ENCODE measurements at places on chromosomes 4 and X. TPM values are rescaled to one million over a fixed set of nuclear protein-coding genes. Genes with fewer than 3 reads are reported as not detected.

DNA sequence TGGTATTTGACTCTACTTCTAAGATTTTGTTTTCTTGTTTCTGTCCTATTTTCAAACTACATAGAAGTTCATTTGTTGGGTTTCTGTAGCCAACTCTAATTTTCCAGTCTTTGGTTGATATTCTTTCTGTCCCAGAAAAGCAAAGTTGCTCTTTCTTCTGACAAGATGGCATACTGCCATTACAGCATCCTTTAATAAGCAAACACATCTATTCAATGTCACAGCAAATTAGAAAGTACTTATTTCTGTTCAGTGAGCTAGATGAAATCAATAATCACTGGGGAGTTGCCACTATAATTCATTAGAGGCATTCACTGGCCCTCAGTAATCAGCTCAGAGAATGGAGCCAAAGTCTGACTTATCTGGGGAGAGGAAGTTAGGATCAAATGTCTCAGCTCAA lies 1258.0 kb upstream of the IGFBP7 start:
- no peak overlapping the region for H3K27ac ChIP-seq
- no peak overlapping the region for H3K4me3 ChIP-seq
- H3K4me1 ChIP-seq = no peaks in the 10 kb centered on the region
- no peak for DNase-seq
- H3K27me3 ChIP-seq = no peaks in the 10 kb centered on the region
- H3K36me3 ChIP-seq = no peaks in the 10 kb centered on the region

GRCh38 chr4:69057620-69058409 lies 38.5 kb upstream of the UGT2B7 start:
- H3K4me1 ChIP-seq = no peaks in the 10 kb centered on the region
- no peak overlapping the region for H3K27ac ChIP-seq
- no peaks in the 10 kb centered on the region for H3K27me3 ChIP-seq
- H3K36me3 ChIP-seq = no peaks in the 10 kb centered on the region
- no peak overlapping the region for H3K4me3 ChIP-seq
- DNase-seq = no peak

DNA sequence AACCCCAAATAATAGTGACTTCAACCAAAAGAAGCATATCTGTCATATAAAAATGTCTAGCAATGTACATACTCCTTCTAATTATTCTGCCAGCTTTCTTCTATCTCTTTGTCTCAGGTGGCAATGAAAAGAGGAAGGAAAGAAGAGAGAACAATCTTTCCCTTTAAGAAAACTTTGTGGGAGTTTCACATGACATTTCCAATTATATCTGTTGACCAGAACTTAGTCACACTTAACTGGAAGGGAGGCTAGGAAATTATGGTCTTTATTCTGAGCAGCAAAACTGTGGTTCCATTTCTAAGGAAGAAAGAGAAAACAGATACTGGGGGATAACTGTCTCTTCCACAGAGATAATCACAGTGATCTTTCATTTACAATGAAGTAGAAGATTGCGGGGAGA lies 12.9 kb upstream of the MAOA start:
- H3K36me3 ChIP-seq = no peaks in the 10 kb centered on the region
- H3K27ac ChIP-seq = no peak overlapping the region
- no peak overlapping the region for H3K4me3 ChIP-seq
- peaks cover 2% of the 10 kb centered on the region for H3K4me1 ChIP-seq
- no peaks in the 10 kb centered on the region for H3K27me3 ChIP-seq

- no peak overlapping the region for H3K4me3 ChIP-seq
- no peak overlapping the region for H3K27ac ChIP-seq
- H3K36me3 ChIP-seq = peaks cover 5% of the 10 kb centered on the region
- no peak for DNase-seq
- no peaks in the 10 kb centered on the region for H3K27me3 ChIP-seq
Measured at GRCh38 chr4:98496152-98496845, 162.1 kb downstream of the TSPAN5 start.

GRCh38 chr4:68997040-68997439 lies 45.4 kb upstream of the UGT2A3 start:
- no peaks in the 10 kb centered on the region for H3K27me3 ChIP-seq
- H3K36me3 ChIP-seq = no peaks in the 10 kb centered on the region

GRCh38 chr4:118775405-118775804 lies 60.5 kb downstream of the SEC24D start:
- no peaks in the 10 kb centered on the region for H3K27me3 ChIP-seq
- H3K27ac ChIP-seq = no peak overlapping the region
- DNase-seq = no peak
- no peak overlapping the region for H3K4me3 ChIP-seq

DNA sequence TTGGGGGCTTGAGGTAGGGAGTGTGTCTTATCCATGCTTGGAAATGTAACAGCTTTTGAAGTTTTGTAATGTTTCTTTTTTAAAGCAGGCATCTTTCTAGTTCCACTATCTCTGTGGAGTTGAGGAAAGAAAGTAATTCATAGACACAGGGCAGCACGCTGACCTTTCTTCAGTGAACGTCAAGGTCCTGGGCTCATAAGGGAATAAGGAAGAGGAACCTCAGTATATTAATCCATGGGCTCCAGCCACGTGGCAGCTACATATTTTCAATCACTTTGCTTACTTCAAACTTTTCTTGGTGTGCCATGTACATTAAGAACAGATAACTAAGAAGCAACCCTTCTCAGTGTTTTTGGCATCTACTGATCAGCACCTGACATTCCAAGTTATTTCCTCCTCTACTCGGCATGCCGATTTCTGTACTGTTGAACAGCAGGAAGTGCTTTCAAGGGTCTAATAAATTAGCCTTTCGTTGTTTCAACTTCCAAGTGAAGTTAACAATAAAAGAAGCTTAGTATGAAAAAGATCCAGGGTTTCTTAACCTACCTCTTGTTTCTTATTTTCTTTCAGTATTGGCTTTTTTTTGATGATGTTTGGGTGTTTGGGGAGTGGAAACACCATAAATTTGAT lies 88.2 kb downstream of the SORBS2 start:
- no peaks in the 10 kb centered on the region for H3K4me1 ChIP-seq
- no peak overlapping the region for H3K27ac ChIP-seq
- no peak overlapping the region for H3K4me3 ChIP-seq
- DNase-seq = no peak

DNA sequence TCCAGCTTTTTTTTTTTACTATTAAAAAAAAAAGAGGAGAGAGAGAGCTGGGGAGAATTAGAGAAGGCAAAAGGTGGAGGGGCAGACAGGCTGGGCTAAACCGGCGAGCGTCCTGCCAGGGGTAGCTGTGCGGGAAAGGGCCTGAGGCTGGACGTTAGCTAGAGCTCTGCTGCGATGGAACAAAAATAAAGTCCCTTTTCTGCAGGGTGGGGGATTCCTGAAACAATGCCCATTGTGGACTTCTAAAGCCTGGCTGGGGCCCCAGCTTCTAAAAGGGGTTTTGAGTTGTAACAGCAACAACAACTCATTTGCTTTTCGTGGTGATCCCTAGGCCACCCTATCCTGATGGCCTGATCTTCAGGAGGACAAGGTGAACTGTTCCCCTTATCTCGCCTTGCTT lies 311.7 kb downstream of the FBXW7 start:
- H3K4me3 ChIP-seq = no peak overlapping the region
- H3K4me1 ChIP-seq = peaks cover 25% of the 10 kb centered on the region
- no peak overlapping the region for H3K27ac ChIP-seq
- no peak for DNase-seq
- H3K27me3 ChIP-seq = no peaks in the 10 kb centered on the region

GRCh38 chrX:38382663-38383062 lies 30.3 kb downstream of the OTC start:
- peaks cover 7% of the 10 kb centered on the region for H3K27me3 ChIP-seq
- H3K36me3 ChIP-seq = no peaks in the 10 kb centered on the region
- no peak for DNase-seq
- H3K27ac ChIP-seq = no peak overlapping the region
- no peak overlapping the region for H3K4me3 ChIP-seq
- no peaks in the 10 kb centered on the region for H3K4me1 ChIP-seq

DNA sequence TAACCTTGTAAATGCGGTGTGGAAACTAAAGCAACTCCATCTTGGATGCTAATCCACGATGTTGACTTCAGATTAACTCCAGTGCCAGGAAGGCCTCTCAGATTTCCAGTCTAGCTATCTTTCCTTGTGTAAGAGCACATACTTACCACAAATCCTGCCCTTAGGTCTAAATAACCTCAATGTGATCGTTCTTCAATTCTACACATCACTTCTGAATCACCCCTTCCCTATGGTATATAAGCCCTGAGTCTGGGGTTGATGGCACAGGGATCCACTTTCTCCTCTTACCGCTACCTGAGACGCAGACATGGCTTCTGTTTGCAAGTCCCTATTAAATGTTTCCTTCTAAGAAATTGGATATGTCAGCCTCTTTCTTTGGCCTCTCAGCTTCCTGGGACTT lies 17.5 kb upstream of the ZNF41 start:
- no peak overlapping the region for H3K27ac ChIP-seq
- DNase-seq = no peak
- H3K4me1 ChIP-seq = no peaks in the 10 kb centered on the region
- no peaks in the 10 kb centered on the region for H3K27me3 ChIP-seq
- H3K4me3 ChIP-seq = no peak overlapping the region

- H3K27ac ChIP-seq = peak overlapping the region; percentile 98
- DNase-seq = peak; percentile 52
- H3K4me3 ChIP-seq = peak overlapping the region; percentile 85
- peaks cover 67% of the 10 kb centered on the region for H3K4me1 ChIP-seq
- H3K27me3 ChIP-seq = no peaks in the 10 kb centered on the region
Measured at GRCh38 chr4:40193016-40193571, 3.7 kb upstream of the RHOH start.

DNA sequence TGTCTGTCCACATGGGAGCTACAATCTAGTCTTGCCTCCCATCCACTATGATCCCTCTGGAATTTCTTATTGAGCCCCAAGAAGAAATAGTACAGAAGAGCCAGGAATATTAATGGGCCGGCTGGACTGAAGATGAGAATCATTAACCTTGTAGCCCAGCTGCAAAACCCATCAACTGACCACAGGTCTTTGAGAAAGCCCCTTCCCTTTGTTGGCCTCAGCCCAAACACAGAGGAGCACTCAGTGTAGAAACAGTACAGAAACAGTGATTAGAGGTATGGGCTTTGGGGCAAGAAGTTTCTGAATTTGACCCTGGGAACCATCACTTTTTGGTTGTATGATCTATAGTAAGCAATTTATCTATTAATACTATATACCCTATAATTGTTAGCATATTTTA lies 76.8 kb upstream of the RAB40AL start:
- H3K4me1 ChIP-seq = no peaks in the 10 kb centered on the region
- H3K27me3 ChIP-seq = no peaks in the 10 kb centered on the region
- H3K4me3 ChIP-seq = no peak overlapping the region
- no peak for DNase-seq

GRCh38 chr4:55609393-55609866 lies 17.4 kb upstream of the PDCL2 start:
- peaks cover 8% of the 10 kb centered on the region for H3K27me3 ChIP-seq
- no peak for DNase-seq
- no peaks in the 10 kb centered on the region for H3K4me1 ChIP-seq
- no peak overlapping the region for H3K27ac ChIP-seq
- H3K36me3 ChIP-seq = no peaks in the 10 kb centered on the region

DNA sequence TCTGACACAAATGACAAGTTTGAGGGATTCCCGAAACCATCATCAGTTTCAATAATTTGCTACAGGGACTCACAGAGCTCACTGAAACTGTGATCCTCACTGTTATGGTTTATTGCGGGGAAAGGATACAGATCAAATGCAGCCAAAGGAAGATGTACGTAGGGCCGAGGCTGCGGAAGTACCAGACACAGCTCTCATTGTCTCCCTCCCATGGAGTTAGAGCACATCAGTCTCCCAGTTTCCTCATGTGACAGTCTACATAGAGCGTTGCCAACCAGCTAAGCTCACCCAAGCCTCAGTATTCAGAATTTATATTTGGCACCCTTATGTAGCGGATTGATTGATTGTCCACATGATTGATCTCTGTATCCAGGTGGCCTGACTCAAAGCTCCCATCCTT lies 137.8 kb upstream of the TENM3 start:
- no peak overlapping the region for H3K4me3 ChIP-seq
- no peaks in the 10 kb centered on the region for H3K36me3 ChIP-seq
- no peak for DNase-seq

DNA sequence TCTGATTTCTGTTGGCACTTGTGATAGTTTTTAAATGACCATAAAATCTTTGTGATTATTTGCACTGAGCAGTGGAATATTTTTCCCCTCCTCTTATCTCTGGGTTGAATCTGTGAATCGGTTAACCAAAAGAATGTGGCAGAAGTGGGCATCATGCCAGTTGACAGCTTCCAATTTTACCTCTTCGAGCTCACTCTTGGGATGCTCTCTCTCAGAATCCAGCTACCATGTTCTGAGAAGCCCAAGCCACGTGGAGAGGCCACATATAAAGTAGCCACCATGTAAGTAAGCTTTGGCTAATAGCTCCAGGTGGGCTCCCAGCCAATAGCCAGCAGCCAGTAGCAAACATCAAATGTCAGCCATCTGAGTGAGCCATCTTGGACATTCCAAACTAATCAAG lies 12.9 kb upstream of the WDR19 start:
- H3K4me1 ChIP-seq = peaks cover 4% of the 10 kb centered on the region
- H3K4me3 ChIP-seq = no peak overlapping the region
- H3K27ac ChIP-seq = no peak overlapping the region

NAT8L gene
- total RNA-seq = 0.32 TPM

NMU gene
- total RNA-seq = not detected

AVPR2 gene
- not detected for total RNA-seq

CLDN22 gene
- not detected for total RNA-seq

FAM156B gene
- 12.6 TPM for total RNA-seq

RPGR gene
- 7.4 TPM for total RNA-seq

DMP1 gene
- total RNA-seq = not detected

F9 gene
- not detected for total RNA-seq

DHX15 gene
- 197 TPM for total RNA-seq

SLC9B1 gene
- total RNA-seq = 3.5 TPM

MAGEA2 gene
- not detected for total RNA-seq
